ENCODE measurements at places on chromosomes 6 and 20.

GRCh38 chr20:43028470-43028869 lies 161.2 kb downstream of the PTPRT start:
- no peak for DNase-seq

- DNase-seq, result no peak
Observed at GRCh38 chr20:59837623-59838394, 95.6 kb downstream of the SYCP2 start.

DNA sequence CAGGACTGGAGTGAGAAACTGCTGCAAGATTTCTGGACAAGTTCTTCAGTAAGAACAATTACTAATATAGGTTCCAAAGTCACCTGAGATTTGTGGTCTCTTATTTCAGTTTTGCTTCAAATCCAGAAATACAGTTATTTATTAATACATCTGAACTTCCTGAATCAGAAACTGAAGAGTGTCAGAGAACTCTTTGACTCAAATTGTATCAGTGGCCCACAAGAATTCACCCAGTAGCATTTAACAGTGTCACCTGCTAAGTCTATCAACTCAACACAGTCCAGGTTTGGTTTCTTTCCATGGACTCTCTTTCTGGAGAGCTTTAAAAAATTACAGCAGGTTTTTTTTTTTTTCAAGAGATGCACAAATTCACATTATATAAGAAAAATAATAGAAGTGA lies 18.8 kb upstream of the NHSL1 start:
- no peak for DNase-seq

DNA sequence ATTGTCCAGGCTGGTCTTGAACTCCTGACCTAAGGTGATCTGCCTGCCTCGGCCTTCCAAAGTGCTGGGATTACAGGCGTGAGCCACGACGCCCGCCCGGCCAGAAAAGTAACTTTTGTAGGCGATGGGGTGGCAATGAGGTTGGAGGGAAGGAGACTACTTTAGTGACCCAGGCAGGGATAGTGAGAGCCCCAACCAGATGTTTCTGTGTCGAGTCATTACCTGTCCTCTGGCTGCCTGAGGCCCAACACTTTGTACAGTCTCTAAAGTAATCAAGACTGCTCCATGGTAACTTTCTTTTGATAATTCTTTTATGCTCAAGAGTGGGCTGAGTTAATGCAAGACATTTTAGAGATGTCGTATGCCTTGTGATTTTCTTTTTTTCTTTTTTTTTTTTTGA lies 6.8 kb downstream of the SASH1 start:
- DNase-seq, result no peak

- no peak for DNase-seq
Observed at GRCh38 chr6:153852481-153852880, 186.6 kb upstream of the OPRM1 start.

GRCh38 chr6:133047706-133048105 lies 193.5 kb upstream of the EYA4 start:
- no peak for DNase-seq

GRCh38 chr6:159800141-159800865 lies at the start of gene PNLDC1:
PNLDC1 (plus strand) TSS chr6:159800276; CDS start chr6:159800308, 32 bp downstream.
- no peak for DNase-seq

DNA sequence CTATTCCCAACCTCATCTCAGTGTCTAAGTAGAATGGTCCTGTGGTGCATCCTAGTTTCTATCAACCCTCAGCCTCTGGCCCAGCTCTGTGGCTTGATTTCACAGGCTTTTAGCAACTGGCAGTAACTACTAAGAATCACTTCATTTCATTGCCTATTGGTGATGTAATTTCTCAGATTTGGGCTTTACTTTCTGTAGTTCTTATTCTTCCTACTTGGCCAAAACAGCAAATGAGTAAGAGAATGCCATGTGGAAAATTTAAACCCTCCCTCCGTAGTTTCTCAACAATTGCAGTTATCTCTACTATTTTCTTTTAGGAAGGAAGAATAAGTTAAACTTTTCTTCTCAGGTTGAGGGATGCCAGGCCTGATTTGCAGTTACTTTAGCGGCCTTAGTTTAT lies 387.3 kb downstream of the CDKAL1 start:
- no peak for DNase-seq

DNA sequence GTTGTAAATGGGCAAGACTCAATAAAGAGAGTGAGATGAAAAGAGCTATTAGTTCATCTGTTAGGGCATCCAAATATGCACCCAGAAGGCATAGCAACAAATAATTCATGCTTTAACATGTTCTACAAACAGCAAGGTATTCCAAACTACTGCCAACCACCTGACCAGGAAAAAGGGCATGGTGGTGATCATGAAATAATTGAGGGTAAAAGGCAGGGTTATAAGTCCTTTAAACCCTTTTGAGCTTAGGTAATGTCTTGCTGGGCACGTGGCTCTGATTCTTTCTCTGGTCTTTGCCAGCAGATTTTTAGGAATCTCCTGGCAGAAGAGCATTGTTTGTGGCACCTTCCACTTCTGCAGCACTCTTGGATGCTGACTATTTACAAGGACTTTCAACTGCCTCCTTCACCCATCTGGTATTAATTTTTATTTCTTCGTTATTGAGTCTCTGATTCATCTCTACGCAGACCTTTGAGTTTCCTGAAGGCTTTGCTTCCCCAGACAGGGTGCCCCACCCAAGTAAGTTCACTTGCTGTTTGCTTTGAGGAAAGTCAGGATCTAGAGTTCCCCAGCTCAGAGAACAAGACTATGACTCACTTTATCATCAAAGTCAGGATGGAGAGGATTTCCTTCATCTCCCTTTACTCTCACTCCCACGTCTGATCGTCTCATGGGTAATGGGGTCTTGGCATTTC lies 83.4 kb upstream of the NEDD9 start:
- no peak for DNase-seq

- no peak for DNase-seq
Observed at GRCh38 chr6:9985481-9985880, 429.4 kb downstream of the TFAP2A start.

DNA sequence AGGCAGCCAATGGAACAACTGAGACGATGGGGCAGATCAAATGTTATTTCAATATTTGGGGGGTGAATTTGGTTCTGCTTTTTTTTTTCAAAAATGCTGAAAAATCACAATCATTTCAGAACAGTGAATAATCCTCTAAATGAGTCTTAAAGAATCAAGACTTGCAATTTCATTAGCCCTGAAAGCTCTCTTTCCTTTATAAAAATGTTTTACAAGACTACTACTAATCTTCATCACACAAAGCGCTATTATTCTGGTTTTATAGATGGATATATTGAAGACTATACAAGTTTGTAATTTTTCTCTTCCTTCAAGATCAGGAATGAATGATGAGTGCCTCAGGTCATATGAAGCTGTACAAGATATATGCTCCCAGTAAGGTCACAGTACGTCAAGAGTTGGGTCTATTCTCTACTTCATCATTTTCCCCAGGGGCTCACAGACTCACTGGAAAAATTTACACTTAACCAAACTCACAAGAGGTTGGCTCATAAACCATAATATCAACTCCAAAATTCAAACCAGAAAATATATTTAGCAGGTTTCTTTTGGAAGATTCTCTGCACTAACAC lies 19.5 kb downstream of the RNF24 start:
- no peak for DNase-seq

- no peak for DNase-seq
Observed at GRCh38 chr6:20463396-20463795, 61.7 kb downstream of the E2F3 start.

- DNase-seq, result no peak
Observed at GRCh38 chr6:109326351-109326750, 55.9 kb downstream of the CD164 start.

GRCh38 chr6:2900821-2901644 lies 2.1 kb downstream of the SERPINB9 start:
- DNase-seq, result peak; percentile 26

- no peak for DNase-seq
Observed at GRCh38 chr6:1856381-1856780, 246.7 kb downstream of the FOXC1 start.

Data from CD4-positive, alpha-beta T cell (primary cell).